ENCODE measurements at places on chromosomes 7 and 10. TPM values are rescaled to one million over a fixed set of nuclear protein-coding genes. Genes with fewer than 3 reads are reported as not detected.

Gene IFIT1B
- total RNA-seq: not detected

Gene SLIT1
- total RNA-seq: not detected

Gene ALOX5
- total RNA-seq: not detected

Gene TMEM72
- not detected for total RNA-seq

Gene NRCAM
- 14.8 TPM for total RNA-seq

Gene GPR85
- 0.24 TPM for total RNA-seq

Gene GALNT17
- not detected for total RNA-seq

Gene PTN
- total RNA-seq: 1.9 TPM

Gene RP9
- total RNA-seq: 10.2 TPM

Gene SYT15B
- not detected for total RNA-seq

Gene HYAL4
- not detected for total RNA-seq

Gene GSAP
- total RNA-seq: 2.7 TPM

Gene MRPS24
- 93.9 TPM for total RNA-seq

Gene CCDC172
- not detected for total RNA-seq

Gene PRXL2A
- total RNA-seq: 197 TPM

Gene KCNH2
- total RNA-seq: 0.87 TPM

Gene EGFR
- 16.8 TPM for total RNA-seq

Data from glomerular endothelial cell (primary cell).